ENCODE measurements at places on chromosomes 1 and 21. TPM values are rescaled to one million over a fixed set of nuclear protein-coding genes. Genes with fewer than 3 reads are reported as not detected.
A peak's percentile ranks its signal among the peaks of the same experiment; 100 is the strongest.

- no peak for DNase-seq
Observed at GRCh38 chr21:14388282-14388681, 5.3 kb upstream of the HSPA13 start.

Gene HSD3B1
- not detected for total RNA-seq

DNA sequence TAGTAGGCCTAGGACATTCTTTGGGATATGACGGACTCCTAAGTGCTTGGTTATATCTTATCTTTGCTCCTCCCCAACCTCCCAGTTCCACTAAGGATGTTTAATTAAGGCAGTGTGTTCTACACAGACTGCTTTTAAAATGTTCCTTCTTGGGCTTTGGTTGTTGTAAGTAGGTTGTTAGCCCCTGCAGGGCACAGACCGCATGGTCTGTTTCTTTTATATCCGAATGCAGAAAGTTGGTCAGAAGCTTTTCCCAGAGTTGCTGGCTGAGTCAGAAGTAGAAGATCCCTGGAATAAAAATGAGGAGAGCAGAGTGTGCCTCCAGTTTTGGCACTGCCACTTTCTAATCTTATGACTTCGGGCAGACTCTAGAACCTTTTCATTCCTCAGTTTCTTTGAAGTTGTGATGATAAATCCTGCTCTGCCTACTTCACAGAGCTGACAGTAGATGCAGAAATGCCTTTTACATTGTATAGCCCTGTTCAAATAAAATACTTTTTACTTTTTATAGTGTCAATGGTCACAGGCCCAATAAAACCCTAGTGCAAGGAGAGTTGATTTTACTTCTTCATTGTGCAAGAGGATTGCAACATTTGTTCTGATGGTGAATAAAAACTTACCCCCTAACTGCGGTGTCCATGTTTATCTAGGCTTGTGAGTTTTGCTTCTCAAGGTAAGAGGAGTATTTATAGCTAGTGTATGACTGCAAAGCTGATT, 18.4 kb downstream of the FMN2 start:
- no peak for DNase-seq

- no peak for DNase-seq
Observed at GRCh38 chr1:192053531-192053971, 104.7 kb upstream of the RGS18 start.

Gene NCMAP
- total RNA-seq: not detected

Gene LRRC71
- not detected for total RNA-seq

DNA sequence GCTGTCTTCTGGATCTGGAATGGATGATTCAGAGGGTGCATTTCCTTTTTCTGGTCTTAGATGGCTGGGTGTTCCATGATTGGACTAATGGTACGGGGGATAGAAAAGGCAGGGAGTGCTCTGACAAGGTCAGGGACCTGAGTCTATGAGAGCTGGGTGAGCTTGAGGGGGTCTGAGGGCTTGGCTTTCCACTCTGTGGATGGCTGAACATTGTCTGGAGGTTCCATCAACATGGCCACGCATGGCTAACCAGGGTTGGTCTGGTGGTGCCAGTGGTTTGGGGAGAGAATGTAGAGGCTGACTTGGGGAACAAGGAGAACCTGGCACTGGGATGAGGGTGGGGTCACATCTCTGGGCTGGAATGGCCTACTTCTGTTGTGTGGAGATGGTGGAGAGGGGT, 41.5 kb upstream of the TSPAN2 start:
- DNase-seq: no peak

Gene SLC2A5
- total RNA-seq: 14.7 TPM

DNA sequence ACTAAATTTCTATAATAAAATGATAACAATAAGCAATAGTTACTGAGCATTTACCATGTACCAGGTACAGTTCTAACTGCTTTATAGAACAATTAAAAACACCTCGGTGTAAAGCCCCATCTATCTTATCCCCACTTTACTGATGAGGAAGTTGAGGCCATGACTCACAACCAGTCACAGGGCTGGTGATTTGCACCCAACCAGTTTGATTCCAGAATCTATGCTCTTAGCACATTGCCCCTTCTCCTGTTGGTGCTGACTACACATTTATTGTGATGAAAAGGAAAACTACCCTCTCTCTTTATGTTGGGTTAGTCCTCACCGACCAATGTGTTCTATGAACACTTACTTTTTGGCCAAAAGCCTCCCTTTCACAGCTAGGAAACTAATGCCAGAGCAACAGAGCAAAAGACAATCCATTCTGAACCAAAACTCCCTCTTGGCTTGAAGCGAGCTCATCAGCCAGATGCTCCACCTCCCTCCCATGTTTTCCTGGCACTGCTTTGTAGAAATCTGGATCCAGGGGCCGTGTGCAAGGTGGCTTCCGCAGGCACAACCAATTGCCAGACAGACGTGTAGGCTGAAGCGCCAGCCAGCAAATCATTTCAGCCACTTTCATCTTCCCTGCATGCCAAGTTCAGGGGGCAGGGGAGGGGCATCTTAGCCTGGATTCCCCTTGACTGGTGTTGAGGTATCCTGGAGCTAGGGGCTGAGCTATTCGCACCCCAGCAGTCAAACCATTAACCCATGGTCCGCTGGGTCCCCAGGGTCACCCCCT, 32.0 kb upstream of the SLC30A1 start:
- DNase-seq: no peak

GRCh38 chr1:40300651-40301050, 16.4 kb downstream of the COL9A2 start:
- no peak for DNase-seq

Gene ZNF648
- not detected for total RNA-seq

Gene FCER1A
- 2.7 TPM for total RNA-seq

- DNase-seq: no peak
Observed at GRCh38 chr1:178541829-178542553, 29.1 kb downstream of the TEX35 start.

DNA sequence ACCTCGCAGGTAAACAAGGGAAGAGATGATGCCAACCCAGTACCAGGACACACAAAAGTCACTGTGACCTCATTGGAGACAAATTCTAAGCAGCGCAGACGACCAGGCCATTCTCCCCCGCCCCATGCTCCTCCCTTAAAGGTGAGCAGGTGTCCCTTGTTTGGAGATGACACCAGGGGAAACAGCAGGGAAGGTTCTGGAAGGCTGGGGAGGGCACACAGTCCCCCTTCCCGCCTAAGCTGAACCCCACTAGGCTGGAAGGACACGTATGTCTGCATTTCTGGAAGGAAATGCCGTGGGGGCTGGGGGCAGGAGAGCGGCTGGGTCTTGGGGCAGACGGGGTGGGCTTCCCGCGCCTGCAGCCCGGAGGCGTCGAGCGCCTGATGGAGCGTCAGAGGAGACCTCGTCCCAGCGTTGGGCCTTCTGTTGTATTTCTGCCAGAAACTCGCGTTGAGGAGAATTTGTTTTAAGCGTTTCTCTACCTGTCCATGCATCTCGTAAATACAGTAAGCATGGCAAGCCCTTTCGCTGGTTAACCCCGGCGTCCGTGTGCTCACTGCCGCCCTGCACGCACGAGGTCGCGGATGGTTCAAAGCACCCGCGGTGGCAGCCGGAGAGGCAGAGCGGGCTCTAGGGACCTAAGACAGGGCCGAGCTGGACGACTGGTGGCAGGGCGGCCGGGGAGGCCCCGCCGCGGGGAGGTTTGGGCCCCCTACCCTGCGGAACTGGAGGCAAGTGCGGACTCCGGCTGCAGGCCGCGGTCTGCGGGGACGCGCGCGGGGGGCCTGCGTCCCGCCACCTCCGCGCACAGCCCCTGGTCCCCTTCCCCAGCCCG, 1.2 kb upstream of the LHX4 start:
- no peak for DNase-seq

- DNase-seq: no peak
Observed at GRCh38 chr1:44644806-44645205, 29.5 kb downstream of the TMEM53 start.

GRCh38 chr1:202656951-202657646, 53.2 kb downstream of the SYT2 start:
- DNase-seq: no peak

Gene SHCBP1L
- total RNA-seq: not detected

GRCh38 chr1:110266834-110267233, 56.7 kb downstream of the KCNC4 start:
- no peak for DNase-seq

Gene NUF2
- total RNA-seq: 1.6 TPM

DNA sequence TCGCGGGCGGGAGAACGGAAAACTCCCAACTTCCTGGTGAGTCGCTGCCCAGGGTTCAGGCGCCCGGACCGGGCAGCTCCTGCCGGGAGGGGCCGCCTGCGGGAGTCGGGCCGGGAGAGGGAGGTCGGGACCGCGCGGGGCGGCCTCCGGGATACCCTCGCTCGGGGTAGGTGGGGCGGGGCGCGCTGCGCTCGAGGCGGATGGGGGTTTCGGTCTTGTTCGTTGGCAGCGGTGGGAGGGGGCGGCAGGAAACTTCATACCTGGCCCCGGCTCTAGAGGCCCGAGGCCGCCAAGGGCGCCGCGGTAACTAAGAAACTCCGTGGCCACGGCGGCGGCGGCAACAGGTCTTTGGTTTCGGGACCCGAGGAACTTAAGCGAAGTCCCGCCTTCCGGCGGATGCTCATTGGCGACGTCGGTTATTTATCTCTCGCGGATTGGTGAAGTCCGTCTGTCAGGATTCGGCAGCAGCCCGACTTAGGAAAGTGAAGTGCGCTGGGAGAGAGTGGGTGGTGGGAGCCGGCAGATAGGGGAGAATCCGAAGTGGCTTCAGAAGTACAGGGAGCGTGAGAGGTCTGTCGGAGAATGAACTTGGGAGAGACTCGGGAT, 546 bp downstream of the NEK7 start:
- peak; percentile 63 for DNase-seq

Gene C1orf146
- not detected for total RNA-seq

DNA sequence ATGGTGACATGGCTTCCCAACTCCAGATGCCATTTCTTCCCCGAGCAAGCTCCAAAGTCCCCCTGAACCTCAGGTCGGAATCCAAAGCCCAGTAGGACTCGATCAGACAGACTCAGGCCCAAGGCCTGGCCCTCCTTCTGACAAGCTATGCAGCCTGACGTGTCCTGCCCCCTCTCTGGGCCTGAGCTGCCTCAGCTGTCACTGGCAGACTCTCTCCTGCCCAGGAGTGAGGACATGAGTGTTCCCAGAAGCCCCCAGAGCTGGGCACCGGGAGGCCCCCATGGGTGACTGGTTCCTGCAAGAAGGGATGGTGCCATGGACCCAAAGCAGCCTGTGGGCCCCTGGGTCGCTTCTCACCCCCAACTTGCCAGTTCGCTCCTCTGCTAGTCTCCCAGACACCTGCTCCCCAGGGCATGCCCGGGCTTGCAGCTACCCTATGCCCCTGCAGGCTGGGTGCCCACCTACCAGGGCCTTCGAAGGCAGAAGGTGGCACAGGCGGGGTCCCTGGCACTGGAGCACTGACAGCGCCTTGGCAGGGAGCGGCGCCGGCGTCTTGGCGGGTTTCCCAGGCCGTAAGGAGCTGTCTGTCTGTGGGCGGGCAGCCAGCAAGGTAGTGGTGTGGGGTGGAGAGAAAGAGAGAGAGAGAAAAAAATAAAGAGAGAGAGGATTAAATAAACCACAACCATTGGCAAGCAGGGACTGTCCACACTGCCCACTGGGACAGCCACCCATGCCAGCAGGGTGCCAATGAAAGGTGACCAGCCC, 2.3 kb downstream of the EDN2 start:
- no peak for DNase-seq

Gene C1orf116
- total RNA-seq: 1.3 TPM

Gene RAP1GAP
- 0.92 TPM for total RNA-seq

Gene PAX7
- not detected for total RNA-seq

DNA sequence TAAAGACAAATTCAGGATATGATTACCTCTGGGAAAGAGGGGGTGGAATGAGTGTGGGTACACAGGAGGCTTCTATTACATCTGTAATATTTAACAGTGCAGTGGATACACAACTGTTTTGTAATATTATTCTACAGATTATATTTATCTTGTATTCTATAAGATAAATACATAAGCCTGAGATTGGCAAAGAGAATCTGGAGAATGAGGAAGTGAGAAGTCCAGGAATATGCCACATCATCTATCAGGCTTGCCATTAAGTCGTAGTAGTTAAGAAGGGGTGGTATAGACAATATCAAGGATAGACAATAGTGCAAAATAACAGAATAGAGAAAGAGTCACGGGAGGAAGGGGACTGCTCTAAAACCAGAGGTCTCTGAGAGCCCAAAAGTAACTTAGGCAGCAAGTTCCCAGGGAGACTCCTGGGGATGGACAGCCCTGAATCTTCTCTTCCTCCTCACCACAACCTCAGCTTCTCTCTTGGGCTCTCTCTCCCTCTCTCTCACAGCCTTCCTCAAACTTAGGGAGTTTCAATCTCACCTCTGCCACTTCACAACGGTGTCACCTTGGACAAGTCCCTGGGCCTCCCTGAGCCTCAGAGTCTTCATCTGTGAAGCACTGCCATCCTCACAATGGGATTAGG, 14.0 kb upstream of the PTAFR start:
- DNase-seq: no peak

DNA sequence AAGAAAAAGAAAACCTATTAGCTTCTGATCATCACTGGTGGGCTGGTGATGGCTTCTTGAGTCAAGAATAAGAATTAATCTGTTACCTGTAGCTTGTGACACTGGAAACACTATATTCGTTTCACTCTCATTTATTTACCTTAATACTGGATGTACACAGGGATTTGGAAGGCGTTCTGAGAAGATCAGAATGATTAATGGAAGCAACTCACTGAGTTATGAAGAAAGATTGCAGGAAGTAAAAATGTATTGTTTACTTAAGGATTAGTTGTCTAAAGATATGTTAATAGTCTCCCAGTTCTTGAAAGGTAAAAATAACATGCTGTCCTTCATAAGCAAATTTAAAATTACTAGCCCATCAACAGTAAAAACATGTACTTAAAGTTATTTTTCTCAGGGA, 644.9 kb upstream of the NCAM2 start:
- no peak for DNase-seq

Gene FCRL3
- total RNA-seq: not detected

Gene RXRG
- total RNA-seq: 2.8 TPM

DNA sequence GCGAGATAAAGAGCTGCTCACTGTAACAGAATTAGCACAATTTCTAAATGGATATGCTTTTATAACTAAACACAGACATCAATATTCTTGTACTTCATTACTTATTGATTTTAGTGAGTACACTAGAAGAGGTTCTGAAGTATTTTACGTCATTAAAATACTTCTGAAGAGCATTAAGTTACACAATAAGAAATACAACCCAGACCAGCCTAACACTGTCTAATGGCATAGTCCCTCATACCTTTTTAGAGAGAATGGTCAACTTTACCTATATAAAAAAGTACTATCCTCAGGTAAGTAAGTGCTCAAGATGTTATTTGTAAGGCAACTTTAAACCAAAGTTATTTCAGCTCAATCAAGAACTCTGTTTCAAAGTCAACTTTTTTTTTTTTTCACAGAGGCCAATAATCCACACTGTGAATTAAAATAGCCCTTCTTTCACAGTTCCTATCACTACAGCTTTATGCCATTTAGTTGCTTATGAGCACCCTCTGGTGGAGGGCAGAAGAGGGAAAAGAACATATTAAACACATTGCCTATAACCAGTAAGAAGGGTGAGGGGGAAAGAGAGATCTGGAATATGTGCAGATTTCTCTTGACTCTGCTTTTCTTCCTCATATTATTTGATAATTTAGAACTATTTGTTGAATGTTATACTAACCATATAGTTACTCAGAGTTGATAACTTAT, 182.1 kb upstream of the DMRTA2 start:
- DNase-seq: no peak

Gene CELF3
- not detected for total RNA-seq
